ENCODE measurements at places on chromosomes 6 and 20. TPM values are rescaled to one million over a fixed set of nuclear protein-coding genes. Genes with fewer than 3 reads are reported as not detected.

- no peak for DNase-seq
Observed at GRCh38 chr6:72699159-72699558, 77.3 kb downstream of the KCNQ5 start.

GRCh38 chr6:129317931-129318820 lies 391.8 kb downstream of the ARHGAP18 start:
- peak; percentile 16 for DNase-seq

DNA sequence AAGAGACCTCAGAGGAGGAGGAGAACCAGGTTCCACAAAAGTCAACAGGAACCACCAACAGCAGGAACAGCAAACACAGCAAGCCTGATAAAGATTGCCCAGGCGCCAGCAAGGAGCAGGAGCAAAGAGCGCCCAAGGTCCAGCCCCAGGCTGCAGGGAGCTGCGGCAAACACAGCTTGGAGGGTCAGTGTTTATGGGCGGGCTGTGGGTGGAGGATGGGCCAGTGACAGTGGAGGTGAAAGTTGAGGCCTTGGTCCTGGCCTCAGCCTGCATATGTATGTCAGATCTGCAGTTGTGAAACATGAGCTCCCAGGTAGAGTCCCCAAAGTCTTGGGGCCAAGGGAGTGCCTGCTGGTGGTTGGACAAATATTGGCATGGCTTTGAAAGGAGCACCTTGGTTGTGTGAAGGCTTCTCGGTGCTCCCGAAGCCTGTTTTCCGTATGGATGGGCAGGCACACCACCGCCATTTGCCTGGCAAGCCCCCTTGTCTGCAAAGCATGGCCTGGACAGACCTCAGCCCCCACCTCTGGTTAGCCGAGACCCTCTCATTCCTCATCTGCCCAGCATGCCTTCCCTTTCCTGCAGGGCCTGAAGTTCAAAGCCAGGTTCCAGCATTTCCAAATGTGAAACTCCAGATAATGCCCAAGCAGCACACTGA lies 2.0 kb upstream of the CAPN11 start:
- DNase-seq = no peak

RNF182 gene
- 0.21 TPM for total RNA-seq

DNA sequence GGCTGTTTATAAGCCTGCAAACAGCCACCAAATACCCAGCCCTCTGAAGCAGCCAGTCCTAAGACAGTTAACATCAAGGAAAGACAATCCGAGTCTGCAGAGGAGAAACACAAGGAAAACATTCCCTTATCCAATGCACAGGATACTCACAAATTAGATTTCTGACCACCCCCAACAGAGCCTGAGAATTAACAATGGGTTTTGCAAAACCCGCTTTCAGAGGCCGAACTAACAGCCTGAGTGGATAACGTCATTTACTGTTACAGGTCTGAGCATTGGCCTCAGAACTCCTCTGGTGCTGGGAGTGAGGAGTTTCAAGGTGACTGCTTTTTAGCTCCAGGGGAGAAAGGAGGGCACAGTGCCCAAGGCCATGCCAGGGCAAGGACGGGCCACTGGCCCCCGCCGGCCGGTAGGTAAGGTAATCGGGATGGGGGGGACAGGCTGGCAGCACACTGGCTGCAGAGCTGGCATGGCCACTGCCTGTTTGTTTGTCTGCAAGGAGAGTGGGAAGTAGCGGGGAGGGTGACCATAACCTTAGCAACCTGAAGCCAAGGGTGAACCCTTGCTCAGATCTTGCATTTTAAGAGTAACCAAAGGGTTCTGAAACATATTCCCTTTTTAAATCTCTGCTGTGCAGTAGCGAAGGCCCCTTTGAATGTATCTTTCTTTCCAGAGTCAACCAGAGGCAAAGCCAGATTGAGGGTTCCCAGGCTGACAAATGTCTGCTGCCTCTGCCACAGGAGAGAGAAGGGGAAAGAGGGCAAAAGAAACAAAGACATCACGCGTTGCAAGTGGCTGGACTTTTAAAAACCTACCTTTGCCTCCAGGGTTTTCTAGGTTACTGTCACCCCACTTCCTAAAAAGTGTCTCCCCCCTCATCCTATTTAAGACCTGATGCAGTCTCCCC lies 3.9 kb downstream of the ZMYND8 start:
- no peak for DNase-seq

DNA sequence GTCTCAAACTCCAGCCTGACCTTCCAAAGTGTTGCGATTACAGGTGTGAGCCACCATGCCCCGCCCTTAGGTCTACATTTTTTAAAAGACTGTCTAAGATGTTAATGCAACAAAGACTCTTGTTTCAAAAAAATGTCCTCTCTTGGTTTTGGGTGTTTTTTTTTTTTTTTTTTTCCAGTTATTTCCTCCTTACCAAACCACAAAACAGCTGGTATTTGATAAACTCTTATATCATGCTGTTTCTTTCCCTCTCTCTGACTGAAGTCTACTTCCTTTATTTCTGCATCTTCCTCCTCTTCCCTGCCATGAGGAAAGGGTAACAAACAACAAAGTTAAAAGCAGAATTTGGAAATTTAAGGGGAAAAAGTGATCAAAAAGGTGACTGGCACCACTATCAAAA lies 21.2 kb downstream of the STK38 start:
- DNase-seq = no peak

GRCh38 chr6:42762426-42762859 lies 16.5 kb upstream of the TBCC start:
- DNase-seq = no peak

GRCh38 chr6:35260591-35261570 lies 1.3 kb downstream of the ZNF76 start:
- no peak for DNase-seq

- DNase-seq = no peak
Observed at GRCh38 chr6:36154286-36154685, 24.0 kb downstream of the MAPK13 start.

- DNase-seq = no peak
Observed at GRCh38 chr6:107704347-107705013, 119.6 kb downstream of the SCML4 start.

All from left cardiac atrium (tissue), 4 donors.